Cerebellar cortex (tissue), 1 donor: ENCODE measurements at places on chromosomes 1 and 21.
A peak's percentile ranks its signal among the peaks of the same experiment; 100 is the strongest.

- no peak for DNase-seq
Observed at GRCh38 chr1:115466433-115466832, 128.4 kb upstream of the NGF start.

GRCh38 chr1:158689110-158689509, 2.6 kb upstream of the SPTA1 start:
- no peak for DNase-seq

GRCh38 chr1:151242442-151242841, 12.1 kb upstream of the PSMD4 start:
- DNase-seq = no peak

GRCh38 chr1:32967888-32968568, 3.4 kb upstream of the RNF19B start:
- DNase-seq = no peak

GRCh38 chr21:19603011-19603593, 1199.5 kb upstream of the TMPRSS15 start:
- DNase-seq = no peak

GRCh38 chr1:175554586-175554985, 188.8 kb downstream of the TNR start:
- no peak for DNase-seq

GRCh38 chr1:22026924-22027289, 25.4 kb downstream of the CELA3A start:
- no peak for DNase-seq

DNA sequence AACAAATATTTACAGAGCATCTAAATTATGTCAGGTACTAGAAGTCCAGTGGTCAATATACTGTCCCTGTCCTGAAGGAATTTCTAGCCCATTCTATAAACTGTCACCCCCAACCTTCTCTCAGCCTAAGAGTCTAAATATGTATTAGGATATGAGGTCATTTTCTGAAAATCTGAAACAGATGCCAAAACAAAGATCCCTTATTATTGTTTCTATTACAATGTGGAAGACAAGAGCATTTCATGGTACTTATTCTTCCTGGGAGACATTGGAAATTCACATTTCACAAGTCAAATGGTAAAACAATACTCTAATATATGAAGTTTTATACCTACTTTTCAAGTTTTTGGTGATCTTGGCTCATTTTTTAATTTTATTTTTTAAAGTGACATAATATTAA, 2.6 kb downstream of the CLCA1 start:
- DNase-seq = no peak

- peak; percentile 75 for DNase-seq
Observed at GRCh38 chr1:45359882-45360513, 19.8 kb upstream of the MUTYH start.

DNA sequence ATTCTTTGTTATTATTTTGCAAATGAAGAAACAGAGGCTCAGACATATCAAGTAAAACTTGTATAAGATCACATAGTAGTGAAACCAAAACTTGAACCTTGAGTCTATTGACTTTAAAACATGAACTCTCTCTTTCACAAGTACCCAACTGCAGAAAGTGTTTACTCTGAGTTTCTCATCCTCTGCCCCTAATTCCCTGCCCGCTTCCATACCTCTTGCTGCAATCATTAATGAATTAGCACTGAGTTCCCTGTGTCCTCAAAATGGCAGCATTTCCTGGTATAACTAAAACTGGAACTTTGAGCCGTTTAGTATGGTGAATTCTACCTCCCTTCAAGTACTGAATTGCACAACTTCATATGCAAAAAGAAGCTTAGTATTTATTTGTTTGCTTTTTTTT, 147.7 kb upstream of the DNAH14 start:
- no peak for DNase-seq

DNA sequence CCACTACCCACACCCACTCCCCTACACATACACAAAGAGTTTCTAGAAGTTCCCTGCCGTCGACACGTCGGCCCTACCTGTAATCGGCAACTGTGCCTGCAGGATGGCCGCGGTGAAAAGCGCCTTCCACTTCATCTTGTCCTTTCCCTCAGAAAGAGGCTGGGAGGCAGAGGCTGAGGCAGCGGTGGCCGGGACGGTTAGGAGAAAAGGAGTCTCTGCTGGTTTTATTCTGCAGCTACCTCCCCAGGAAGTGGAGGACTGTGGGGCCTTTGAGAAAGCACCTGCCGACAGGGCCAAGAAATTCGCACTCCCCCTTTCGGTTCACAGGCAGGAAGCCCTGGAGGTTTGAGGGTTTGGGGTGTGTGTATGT, at the start of gene CD247:
TSS of gene CD247 (minus strand) at position 199 of the 370 bp plus-strand sequence. CDS start at position 135, 64 bp downstream.
- no peak for DNase-seq

DNA sequence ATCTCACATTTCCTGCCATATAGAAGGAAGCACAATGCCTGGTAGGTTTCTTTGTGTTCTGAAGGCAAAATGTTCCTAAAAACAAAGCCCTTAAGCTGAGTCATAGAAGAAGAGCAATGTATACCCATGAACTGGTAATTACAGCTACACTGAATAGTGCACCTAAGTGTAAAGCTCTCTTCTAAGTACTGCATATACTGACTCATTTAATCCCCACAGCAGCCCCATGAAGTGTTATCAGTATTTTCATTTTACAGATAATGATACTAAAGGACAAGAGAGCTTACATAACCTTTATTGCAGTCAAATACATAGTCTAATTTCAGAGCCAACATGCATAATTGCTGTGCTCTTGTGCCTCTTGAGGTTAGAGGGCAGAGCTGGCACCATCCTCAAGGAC, 239.9 kb downstream of the DPYD start:
- no peak for DNase-seq
